ENCODE measurements at places on chromosomes 4 and X. TPM values are rescaled to one million over a fixed set of nuclear protein-coding genes. Genes with fewer than 3 reads are reported as not detected.

The PDHA2 gene
- not detected for total RNA-seq

The GRIA2 gene
- total RNA-seq: not detected

The CLDN34 gene
- total RNA-seq: not detected

The PRSS12 gene
- not detected for total RNA-seq

The ADH1B gene
- total RNA-seq: not detected

- H3K4me3 ChIP-seq: no peak overlapping the region
- H3K36me3 ChIP-seq: no peaks in the 10 kb centered on the region
- H3K27ac ChIP-seq: no peak overlapping the region
- H3K27me3 ChIP-seq: no peaks in the 10 kb centered on the region
Observed at GRCh38 chr4:43763029-43763610, 685.5 kb downstream of the KCTD8 start.

GRCh38 chrX:124216396-124217115, 115.9 kb upstream of the TEX13D start:
- H3K4me3 ChIP-seq: no peak overlapping the region
- H3K36me3 ChIP-seq: no peaks in the 10 kb centered on the region
- H3K4me1 ChIP-seq: peaks cover 38% of the 10 kb centered on the region
- DNase-seq: no peak
- peak overlapping the region; percentile 60 for H3K27ac ChIP-seq

DNA sequence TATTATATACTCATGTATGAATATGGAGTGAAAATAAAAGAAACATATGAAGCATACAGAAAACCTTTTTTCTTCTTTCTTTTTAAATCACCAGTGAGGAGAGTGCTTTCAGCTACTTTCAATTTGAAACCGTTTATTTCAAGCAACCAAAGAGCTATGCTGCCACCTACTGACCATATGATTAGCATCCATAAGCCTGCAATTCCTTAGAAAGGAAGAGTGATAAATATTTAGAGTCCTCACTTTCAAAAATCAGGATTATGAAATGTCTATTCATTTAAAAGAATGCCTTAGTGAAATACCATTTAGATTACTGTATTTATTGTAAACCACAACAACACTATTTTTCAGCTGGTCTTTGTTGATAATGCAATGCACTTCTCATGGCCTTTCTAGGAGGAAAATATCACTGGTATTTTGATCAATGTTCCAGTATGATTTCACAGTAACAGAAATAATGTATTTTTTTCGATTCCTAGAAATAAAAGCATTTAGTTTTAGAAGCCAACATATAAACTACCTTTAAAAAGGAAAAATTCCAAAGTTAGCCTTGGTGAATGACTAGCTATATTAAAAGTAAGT, 667.6 kb downstream of the PCDH18 start:
- no peak overlapping the region for H3K4me3 ChIP-seq
- H3K4me1 ChIP-seq: no peaks in the 10 kb centered on the region
- no peak overlapping the region for H3K27ac ChIP-seq

- no peaks in the 10 kb centered on the region for H3K27me3 ChIP-seq
- H3K27ac ChIP-seq: no peak within 1 kb of the TSS
- DNase-seq: no peak
- H3K4me3 ChIP-seq: no peak within 1 kb of the TSS
- peaks cover 10% of the 10 kb centered on the region for H3K4me1 ChIP-seq
Observed at GRCh38 chrX:53281321-53281822, at the start of gene IQSEC2. TSS of gene IQSEC2 (minus strand) at chrX:53281584.

DNA sequence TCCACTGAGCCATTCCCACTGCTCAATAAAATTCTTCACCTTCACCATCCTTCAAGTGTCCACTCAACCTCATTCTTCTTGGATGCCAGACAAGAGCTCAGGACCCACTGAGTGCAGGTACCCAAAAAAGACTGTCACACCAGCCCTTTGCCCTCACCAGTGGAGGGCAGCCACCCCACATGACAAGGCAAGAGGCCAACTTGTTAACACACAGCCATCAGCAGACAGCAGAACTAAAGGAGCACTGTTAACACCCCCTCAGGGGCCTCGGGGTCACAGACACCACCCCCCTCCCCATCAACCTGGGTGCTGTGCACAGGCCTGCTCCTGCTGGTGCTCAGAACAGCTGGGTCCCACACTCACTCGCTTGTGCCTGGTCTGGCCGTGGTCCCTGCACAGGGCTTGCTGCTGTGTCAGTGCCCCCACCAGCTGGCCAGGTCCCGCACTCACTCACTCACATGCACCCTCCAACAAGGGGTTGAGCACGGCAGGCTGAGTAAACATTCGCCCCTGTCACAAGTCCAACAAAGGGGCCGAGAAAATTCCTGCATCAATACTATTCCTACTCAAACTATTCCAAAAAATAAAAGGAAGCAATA, 54.1 kb downstream of the ATRX start:
- H3K27ac ChIP-seq: no peak overlapping the region
- no peak overlapping the region for H3K4me3 ChIP-seq
- H3K36me3 ChIP-seq: no peaks in the 10 kb centered on the region
- no peak for DNase-seq

- H3K27ac ChIP-seq: peak within 1 kb of the TSS; percentile 74
- no peaks in the 10 kb centered on the region for H3K27me3 ChIP-seq
- DNase-seq: peak; percentile 71
- H3K36me3 ChIP-seq: no peaks in the 10 kb centered on the region
- H3K4me3 ChIP-seq: peak within 1 kb of the TSS; percentile 63
Observed at GRCh38 chrX:38800981-38801845, at the start of gene MID1IP1. TSS of gene MID1IP1 (plus strand) at chrX:38801459. CDS start at chrX:38804947, 3,488 bp downstream.

- H3K4me3 ChIP-seq: no peak overlapping the region
- H3K27me3 ChIP-seq: no peaks in the 10 kb centered on the region
- H3K27ac ChIP-seq: no peak overlapping the region
- no peak for DNase-seq
- H3K36me3 ChIP-seq: no peaks in the 10 kb centered on the region
Observed at GRCh38 chrX:44274096-44274495, 69.4 kb downstream of the EFHC2 start.

- no peak overlapping the region for H3K4me3 ChIP-seq
- peaks cover 12% of the 10 kb centered on the region for H3K4me1 ChIP-seq
Observed at GRCh38 chr4:2330091-2331042, 68.5 kb upstream of the MXD4 start.

- H3K27ac ChIP-seq: no peak overlapping the region
- H3K36me3 ChIP-seq: no peaks in the 10 kb centered on the region
Observed at GRCh38 chr4:8347660-8348059, 78.1 kb downstream of the HTRA3 start.
